H4 (cell line): ENCODE measurements at places on chromosomes 6 and 20. TPM values are rescaled to one million over a fixed set of nuclear protein-coding genes. Genes with fewer than 3 reads are reported as not detected.

- no peak for DNase-seq
These were observed 620.3 kb upstream of the CDH4 start for GRCh38 chr20:60631585-60632287.

DNA sequence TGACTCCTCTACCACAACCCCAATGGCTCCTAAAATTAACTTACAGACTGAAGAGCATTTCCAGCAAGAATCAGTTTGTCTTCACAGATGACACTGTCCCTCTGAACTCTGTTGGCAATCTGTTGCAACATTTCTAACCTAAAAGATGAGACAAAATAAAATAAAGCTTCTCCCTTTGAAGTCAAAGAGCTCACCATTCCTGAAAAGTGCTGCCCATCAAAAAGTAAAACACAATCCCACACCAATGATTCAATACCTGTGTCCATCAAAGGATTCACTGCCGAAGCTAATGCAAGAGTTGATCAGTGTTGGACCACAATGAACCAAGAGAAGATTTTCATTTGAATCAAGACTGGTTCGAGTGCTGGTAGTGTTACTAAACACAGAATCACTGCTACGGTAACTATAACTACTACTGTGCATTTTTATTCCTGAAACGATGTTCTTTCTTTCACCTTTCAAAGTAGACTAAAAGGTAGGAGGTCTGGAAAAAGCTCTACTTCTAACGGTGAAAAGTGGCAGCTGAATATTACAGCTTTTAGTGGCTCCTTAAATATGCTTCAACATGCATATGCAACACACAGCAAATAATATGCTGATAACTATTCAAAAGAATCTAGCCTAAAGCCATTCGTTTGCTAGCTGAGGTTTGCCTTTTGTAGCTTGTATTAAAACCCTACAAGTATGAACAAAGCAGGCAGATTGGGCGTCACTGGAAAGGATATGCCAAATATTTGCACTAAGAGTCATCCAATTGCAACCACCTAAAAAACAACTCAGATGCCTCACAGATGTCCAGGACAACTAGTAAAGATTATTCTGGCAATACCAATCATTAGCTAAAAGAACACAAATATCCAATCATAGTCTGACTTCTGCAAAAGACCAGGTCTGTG is at the start of gene DST:
Gene DST (minus strand): TSS at position 524 of the 896 bp plus-strand sequence.
- DNase-seq = peak; percentile 47

Gene RBBP8NL
- total RNA-seq = not detected in 2 replicates

DNA sequence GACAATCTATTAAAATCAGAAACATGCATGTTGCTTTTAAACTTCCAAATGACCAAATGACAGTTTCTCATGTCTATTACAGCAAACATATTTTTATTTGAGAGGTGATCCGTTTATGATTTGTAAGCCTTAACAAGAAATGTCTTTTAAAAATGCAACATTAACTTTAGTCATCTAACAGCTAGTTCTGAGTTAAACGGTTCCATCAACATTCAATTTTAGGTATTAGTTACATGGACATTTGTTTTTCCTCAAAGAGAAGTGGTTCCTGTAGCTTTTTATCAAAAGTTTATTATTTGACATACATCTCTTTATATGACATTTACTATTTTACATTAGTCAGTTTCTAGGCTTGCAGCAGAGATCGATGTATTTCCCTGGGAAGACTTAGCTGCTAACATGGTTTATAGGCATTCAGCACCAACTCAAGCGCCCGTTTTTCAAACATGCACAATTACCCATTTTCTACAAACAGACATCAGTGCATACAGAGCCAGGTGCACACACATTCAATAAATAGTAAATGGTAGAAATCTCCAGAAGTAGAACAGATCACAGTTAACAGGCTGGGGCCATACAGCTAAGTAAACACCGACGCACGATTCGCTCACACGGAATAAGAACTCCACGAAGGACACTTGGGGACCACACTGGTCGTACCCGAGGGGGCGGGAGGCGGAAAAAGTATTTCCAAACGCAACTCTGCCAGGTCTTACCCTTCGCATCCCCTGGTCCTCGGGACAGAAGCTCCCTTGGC is 882 bp downstream of the CNR1 start:
- DNase-seq = no peak

GRCh38 chr6:52531396-52531795 is 45.5 kb downstream of the TRAM2 start:
- DNase-seq = no peak
